T47D (cell line): ENCODE measurements at places on chromosomes 1 and 21.
A peak's percentile ranks its signal among the peaks of the same experiment; 100 is the strongest.

DNA sequence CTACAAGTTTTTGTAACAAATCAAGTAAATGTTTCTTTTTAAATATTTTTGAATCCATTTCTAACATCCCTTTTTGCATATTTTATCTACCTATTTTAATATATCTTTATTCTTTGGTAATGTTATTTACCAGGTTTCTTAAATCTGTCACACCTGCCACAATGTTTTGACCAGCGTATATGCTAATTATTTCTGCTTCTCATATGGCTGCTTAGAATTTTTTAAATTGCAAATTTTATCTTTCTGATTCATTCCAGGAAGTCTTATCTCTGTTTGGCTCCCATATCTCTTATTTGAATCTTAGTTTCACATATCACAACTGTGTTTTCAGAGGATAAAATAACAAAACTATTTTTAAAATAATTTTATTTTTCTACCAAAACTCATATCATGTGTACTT lies 1411.1 kb downstream of the KCNT2 start:
- DNase-seq, result no peak

- no peak for DNase-seq
Measured at GRCh38 chr1:220283625-220284024, 11.4 kb upstream of the RAB3GAP2 start.

- no peak for DNase-seq
Measured at GRCh38 chr1:31923901-31924535, 14.2 kb downstream of the PTP4A2 start.

- no peak for DNase-seq
Measured at GRCh38 chr1:111162488-111162880, 22.5 kb downstream of the CEPT1 start.

DNA sequence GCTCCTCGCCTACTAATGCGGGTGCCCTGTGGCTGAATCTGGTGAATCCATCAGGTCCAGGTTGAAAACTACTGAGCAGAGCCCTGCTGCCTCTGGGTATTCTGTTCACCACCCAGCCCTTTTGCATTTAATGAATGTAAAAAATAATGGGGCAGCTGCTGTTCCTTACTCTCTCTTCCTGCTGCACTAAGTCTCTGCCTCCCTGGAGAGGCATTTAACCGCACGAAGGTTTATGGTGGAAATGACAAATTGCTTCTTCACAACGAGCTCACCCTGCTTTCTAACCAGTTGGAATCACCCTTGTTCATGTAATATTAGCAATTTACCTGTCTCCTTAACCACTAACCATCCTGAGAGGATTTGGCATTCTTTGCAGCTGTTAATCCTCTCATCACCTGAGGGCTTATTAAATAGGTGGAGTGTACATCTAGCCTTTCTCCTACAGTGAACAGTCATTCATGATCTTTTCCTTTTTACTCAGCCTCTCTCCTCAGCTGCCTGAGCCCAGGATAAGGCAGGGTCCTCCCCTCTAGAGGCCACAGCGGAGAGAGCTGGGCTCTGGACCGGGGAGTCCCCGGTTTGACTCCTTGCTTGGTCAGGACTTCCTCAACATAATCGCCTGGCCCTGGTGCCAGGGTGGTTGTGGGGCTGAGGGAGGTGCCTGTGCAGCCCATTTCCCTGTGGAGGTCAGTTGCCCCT lies 97.6 kb downstream of the NOS1AP start:
- no peak for DNase-seq

DNA sequence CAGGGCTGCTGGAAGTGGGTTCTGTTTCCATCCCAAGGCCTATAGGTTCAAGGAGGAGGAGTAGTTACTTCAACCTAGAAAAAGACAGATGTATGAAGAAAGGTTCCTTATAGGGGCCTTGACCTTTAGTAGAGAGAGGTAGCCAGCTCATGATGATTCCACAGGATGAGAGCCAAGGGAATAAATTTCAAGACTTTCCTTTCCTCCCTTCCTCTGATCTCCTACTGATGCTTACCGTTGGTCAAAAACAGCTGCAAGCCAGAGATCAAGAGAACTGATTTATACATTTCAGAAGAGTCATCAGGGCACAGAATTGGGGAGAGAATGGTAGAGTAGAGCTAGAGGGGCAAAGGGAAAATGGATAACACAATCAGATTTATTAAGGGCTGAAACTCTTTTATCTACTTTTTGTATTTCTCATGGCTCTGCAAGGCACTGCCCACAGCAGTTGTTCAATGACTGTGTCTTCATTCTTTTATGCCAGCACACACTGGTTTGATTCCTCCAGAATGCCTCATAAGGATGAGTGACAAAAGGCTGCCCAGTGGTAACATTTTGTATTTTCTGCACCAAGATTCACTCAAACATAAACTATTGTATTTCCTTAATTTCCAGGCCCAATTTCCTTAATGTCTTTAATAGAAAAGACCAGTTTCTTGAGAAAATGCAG lies 37.4 kb downstream of the AK5 start:
- no peak for DNase-seq

GRCh38 chr1:112250892-112251291 lies 145.1 kb upstream of the CTTNBP2NL start:
- DNase-seq, result no peak

DNA sequence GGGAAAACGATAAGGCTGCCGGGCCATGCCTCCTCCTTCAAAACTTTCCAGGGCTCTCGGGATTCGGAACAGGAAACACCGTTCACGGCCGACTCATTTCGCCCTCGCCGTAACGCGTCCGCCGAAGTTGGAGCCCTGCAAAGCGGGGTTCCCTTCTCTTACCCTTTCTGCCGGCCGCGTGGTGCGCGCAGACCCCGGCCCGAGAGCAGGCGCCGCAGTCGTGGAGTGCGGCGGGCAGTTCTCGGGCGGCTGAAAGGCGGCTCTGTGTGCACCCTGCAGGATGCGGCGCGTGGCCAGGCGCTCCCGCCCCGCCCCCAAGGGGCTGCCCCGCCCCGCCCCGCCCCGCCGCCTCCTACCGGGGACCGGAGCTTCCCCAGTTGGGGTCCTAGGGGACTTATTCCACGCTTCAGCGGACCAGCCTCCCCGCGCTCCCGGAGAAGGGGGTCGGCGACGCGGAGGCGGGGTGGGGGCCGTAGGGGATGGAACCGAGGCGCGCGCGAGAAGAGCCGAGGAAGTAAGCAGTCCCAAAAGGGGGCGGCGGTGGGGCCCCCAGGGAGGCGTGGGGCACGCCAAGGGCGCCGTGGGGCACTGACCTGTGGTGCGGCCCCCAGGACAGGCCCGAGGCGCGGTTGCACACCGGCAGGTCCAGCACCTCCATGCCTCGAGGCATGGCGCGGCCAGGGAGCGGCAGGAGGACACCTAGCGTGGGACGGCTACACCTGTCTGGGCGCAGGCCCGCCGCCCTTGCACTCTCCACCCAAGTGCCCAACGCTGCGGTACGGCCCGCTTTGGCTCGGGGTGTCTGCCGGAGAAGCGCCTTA lies at the start of gene MCOLN2:
Gene MCOLN2, minus strand, starts transcription at position 268 of the 821 bp plus-strand sequence. Its CDS starts 241 bp downstream, at position 27.
- DNase-seq, result peak; percentile 77

DNA sequence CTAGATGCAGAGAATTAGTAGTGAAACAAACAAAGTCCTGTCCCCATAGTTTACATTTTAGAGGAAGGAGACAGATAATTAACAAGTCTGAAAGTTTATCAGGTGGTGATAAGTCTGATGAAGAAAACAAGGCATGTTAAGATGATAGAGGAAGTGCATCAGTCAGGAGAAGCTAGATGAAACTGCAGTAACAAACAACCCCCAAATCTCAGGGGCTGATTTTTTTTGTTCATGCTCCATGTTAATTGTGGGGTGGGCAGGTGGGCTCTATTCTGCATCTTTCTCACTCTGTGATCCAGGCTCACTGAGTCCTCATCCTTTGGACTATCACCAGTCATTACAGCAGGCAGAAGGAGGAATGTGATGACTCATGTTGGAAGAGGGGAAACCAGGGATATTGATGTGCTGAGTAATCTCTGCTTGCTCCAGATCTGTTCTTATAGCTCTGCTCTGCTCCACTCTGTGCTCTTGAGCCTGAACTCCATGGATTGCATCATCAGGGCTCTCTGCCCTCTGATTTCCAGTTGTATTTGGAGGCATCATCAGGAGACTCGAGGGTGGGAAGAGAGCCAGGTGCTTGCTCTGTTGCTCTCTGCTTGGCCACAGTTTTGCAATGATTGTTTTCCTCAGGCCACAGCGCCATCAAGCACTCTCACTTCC lies 166.9 kb downstream of the IER5 start:
- DNase-seq, result no peak

DNA sequence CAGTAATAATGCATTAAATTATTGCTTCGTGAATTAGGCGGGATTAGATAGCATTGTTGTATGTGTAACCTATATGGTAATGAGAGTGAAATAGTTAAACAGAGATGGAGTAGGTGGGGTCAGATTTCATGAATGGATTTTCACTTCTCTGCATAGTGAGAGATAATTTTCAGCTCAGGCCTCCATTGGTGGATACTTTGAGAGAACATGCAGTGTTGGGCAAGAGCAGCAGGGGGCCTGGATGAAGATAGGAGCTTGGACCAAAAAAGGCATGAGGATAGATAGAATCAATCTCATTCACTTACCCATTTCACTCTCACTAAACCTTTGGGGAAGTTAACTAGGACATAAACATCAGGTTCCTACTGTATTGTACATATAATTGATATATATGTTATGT lies 39.5 kb upstream of the C1orf87 start:
- DNase-seq, result no peak
